ENCODE measurements at places on chromosomes 5 and 9. TPM values are rescaled to one million over a fixed set of nuclear protein-coding genes. Genes with fewer than 3 reads are reported as not detected.

GRCh38 chr5:132674671-132675506 is 1.1 kb downstream of the IL4 start:
- no peaks in the 10 kb centered on the region for H3K27me3 ChIP-seq
- DNase-seq = peak; percentile 38
- peaks cover 6% of the 10 kb centered on the region for H3K4me1 ChIP-seq
- H3K27ac ChIP-seq = no peak overlapping the region

GRCh38 chr5:37375091-37375490 is 4.0 kb upstream of the WDR70 start:
- no peak overlapping the region for H3K4me3 ChIP-seq
- no peaks in the 10 kb centered on the region for H3K36me3 ChIP-seq
- H3K27ac ChIP-seq = no peak overlapping the region
- H3K4me1 ChIP-seq = no peaks in the 10 kb centered on the region
- no peak for DNase-seq

DNA sequence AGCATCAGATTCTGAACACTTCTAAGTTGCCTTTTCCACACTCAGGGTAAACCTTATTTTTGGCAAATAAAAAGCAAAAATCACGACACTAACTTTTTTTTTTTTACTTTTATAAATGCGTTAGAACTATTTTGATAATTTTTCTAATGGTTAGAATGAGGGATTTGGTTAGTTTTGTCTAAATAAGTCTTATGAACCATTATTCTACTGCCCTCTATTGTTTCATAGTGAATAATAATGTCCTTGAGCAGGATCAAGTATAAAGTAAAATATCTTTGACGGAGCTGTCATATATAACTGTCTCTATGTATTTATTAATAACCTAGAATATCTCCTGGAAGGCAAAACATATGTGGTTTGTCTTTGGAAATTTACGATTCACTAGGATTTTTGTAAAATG is 631.8 kb downstream of the GABRG2 start:
- H3K27ac ChIP-seq = no peak overlapping the region
- H3K4me3 ChIP-seq = no peak overlapping the region
- no peaks in the 10 kb centered on the region for H3K27me3 ChIP-seq
- DNase-seq = no peak
- H3K36me3 ChIP-seq = no peaks in the 10 kb centered on the region

GRCh38 chr5:175034924-175035323 is 310.5 kb downstream of the MSX2 start:
- H3K4me1 ChIP-seq = no peaks in the 10 kb centered on the region
- H3K27ac ChIP-seq = no peak overlapping the region
- H3K4me3 ChIP-seq = no peak overlapping the region
- no peak for DNase-seq
- H3K36me3 ChIP-seq = no peaks in the 10 kb centered on the region

- no peaks in the 10 kb centered on the region for H3K27me3 ChIP-seq
- no peak for DNase-seq
- no peaks in the 10 kb centered on the region for H3K4me1 ChIP-seq
- no peaks in the 10 kb centered on the region for H3K36me3 ChIP-seq
These were observed 33.5 kb downstream of the SPATA31D1 start for GRCh38 chr9:82022121-82022520.

- no peak overlapping the region for H3K4me3 ChIP-seq
- H3K27ac ChIP-seq = no peak overlapping the region
- peaks cover 8% of the 10 kb centered on the region for H3K36me3 ChIP-seq
- peaks cover 7% of the 10 kb centered on the region for H3K4me1 ChIP-seq
- no peak for DNase-seq
These were observed 55.8 kb upstream of the VLDLR start for GRCh38 chr9:2565676-2566340.

The CCDC69 gene
- 6.4 TPM for total RNA-seq

The MOCS2 gene
- total RNA-seq = 18.8 TPM

The CCNO gene
- 4.6 TPM for total RNA-seq

The AGTPBP1 gene
- total RNA-seq = 45.7 TPM

The SMIM33 gene
- total RNA-seq = not detected

Data from endodermal cell (in vitro differentiated cells).